ENCODE measurements at places on chromosomes 2 and 18. TPM values are rescaled to one million over a fixed set of nuclear protein-coding genes. Genes with fewer than 3 reads are reported as not detected.

The OR6B2 gene
- polyA plus RNA-seq: not detected

The EFEMP1 gene
- 44.8 TPM for polyA plus RNA-seq

The CIAO1 gene
- polyA plus RNA-seq: 137 TPM

The POTEJ gene
- polyA plus RNA-seq: not detected

The FBXO48 gene
- polyA plus RNA-seq: 0.54 TPM

The SLC25A52 gene
- not detected for polyA plus RNA-seq

The SH2D6 gene
- polyA plus RNA-seq: 1.3 TPM

The UGT1A4 gene
- polyA plus RNA-seq: not detected

The KRTCAP3 gene
- polyA plus RNA-seq: 5.4 TPM

All from adrenal gland (tissue), 19 donors.